ENCODE measurements at places on chromosomes 4 and X.

- no peak for DNase-seq
Measured at GRCh38 chrX:130741584-130741983, 161.4 kb downstream of the ENOX2 start.

DNA sequence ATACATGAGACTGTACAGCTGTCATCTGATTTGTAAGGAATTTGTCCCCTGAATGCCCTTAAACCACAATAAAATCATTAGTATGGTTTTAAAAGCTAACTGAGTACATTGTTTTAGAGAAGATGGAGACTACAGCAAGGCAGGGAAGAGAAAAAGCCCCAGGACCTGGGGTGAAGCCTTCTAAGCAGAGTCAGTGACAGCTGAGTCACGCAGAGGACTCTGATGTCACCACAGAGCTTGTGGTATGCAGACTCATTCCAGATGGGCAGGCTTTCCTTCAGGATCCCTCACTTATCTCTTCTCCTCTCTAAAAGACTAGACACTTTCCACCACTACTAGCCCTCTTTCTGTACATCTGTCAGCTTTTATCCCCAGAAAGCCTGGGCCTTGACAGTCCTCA lies 97.1 kb upstream of the ATOH1 start:
- DNase-seq = no peak

DNA sequence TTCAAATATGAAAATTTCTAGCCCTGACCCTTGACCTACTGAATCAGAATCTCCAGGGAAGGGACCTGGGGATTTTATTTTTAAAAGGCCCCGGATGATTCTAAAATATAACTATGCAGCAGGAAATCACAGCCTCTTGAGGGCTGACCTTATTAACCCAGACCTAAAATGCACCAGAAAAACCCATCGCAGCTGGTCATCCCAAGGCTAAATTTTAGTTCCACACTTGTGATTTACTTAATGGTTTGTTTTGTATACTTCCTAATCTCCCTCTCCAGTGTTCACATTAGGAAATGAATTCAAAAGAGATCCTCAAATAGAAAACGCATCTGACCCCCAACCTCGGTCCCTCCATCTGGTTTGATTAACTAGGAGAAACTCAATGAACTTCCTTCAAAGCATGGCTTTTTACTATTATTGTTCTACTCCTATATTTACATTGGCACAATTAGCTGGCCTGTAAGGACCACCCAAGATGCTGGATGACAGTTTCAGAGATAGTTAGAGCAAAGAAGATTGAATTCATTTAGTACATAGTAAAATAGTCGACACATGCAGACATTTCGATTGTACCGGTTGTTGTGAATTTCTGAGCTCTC lies 147.8 kb upstream of the MED14 start:
- no peak for DNase-seq

- DNase-seq = no peak
Measured at GRCh38 chrX:74344280-74344622, 40.3 kb downstream of the ZCCHC13 start.

DNA sequence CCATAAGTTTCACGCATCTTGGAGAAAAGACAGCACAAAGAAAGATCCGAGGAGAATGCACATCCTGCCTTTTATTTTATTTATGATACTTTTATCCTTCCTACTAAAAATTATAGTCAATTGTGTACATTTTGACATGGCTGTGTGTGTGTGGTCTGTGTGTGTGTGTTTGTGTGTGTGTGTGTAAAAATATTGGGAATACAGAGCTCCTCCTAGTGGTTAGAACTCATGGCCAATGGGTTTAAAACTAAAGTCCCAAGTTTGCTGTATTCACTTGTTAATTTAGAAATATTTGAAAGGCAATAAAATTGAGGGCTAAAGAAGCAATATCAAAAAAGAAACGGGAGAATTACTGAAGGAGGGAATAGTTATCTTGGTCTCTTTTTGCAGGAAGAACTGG lies 47.5 kb downstream of the NKX6-1 start:
- no peak for DNase-seq

DNA sequence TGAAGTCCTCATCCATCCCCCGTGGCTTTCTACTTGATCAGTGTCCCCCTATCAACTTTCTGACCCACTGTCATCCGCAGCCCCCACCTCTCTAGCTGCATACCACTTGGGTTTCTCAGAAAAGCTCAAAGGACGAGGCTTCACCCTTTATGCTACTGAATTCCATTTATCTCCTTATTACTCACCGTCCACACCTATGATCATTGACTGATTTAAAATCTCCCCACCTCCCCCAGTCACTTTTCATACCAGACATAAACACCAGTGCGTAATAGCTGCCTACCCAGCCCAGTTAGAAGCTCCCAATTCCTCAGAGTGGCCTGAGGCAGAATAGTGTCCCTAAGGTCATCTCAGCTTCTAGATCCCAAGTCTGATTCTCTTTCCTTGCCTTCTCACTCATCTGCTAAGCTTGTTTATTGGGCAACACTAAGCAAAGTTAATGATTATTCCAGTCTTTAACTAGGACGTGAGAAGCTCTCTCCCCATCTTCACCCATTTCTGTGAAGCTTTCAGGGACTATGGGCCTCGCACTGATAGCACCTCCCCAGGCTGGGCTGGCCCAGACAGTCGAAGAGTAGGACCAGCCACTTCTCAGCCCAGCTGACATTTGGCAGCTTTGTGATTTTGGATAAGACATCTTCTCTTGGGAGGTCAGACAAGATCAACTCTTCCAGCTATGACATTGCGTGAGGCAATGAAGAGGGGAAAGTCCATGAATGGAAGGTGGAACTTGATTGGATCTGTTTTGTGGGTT lies 7.2 kb upstream of the DDX60L start:
- no peak for DNase-seq

DNA sequence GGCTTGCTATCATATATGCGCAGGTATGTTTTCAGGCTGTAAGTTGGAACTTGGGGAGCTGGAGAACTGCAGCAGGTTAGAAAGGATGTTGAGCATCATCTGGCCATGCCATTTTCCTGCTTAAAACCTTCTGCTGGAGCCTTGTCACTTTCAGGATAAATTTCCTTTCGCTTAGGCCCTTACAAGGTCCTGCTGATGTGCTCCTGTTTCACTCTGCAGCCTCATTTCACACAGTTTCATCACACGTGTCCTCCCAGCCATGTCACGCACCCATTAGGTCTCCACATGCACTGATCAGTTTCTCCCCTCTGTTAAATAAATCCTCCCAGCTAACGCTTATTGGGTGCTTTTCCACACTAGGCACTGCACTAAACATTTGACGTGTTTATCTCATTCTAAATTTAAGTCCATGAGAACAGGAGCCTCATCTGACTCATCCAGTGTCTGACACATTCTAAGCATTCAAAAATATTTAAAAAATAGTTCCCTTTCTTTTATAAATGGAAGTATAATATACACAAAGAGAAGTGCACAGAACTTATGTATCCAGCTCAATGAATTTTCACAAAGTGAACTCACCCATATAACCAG lies 14.5 kb downstream of the SOD3 start:
- DNase-seq = no peak

Data from NCI-H2107 (cell line).